ENCODE measurements at places on chromosomes 16 and 17.

- no peak for DNase-seq
Measured at GRCh38 chr17:75480281-75480680, 23.8 kb downstream of the TMEM94 start.

GRCh38 chr17:9132944-9133610 lies 111.8 kb downstream of the NTN1 start:
- DNase-seq: no peak

DNA sequence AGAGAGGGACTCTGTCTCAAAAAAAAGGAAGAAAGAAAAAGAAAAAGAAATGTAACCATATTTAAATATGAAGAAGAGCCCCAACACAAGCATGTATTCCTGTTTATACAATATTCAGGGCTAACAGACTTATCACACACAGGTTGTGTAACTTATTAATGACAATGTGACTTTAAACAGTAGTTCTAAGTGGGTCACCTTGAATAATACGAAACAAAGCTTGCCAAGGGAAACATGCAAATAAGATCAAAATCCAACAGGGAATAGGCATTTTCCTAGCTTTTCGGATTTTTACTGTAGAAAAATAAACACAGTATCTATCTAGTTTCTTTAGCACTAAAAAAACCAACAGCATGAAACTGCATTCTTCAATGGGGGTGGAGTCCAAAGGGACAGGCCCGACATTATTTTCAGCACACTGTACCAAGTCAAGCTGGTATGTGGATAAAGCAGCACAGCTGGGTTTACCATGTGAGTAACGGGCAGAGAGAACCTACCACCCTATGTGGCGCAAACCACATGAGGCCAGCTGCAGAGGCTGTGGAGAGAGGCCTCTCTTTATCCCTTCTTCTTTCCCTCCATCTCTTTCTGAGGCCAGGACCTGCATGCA lies 45.3 kb downstream of the TOM1L2 start:
- DNase-seq: no peak

- DNase-seq: peak; percentile 63
Measured at GRCh38 chr16:81445143-81445961, 744 bp downstream of the CMIP start.

GRCh38 chr17:74679374-74679773 lies 33.3 kb downstream of the CD300LF start:
- DNase-seq: no peak

GRCh38 chr16:31421587-31421986 lies 6.6 kb downstream of the COX6A2 start:
- DNase-seq: no peak

DNA sequence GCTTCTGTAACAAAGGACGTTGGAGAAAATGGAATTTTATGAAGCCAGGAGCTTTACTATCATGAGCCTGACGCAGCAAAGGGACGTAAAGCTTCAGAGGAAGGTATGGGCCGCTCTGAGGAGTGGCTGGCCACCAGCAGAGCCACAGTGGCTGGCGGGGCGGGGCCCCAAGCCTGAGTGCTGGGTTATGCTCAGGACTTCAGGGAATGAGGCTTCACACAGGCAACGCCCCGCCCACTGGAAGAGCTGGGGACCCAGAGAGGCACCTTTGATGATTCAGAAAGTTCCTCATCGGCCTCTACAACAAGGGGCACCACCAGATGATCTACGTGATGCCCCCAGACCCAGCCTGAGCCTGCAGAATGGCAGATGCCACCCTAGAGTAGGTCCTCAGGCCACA lies 8.8 kb downstream of the NOB1 start:
- DNase-seq: no peak

- DNase-seq: no peak
Measured at GRCh38 chr16:66434619-66435430, 7.7 kb downstream of the BEAN1 start.

DNA sequence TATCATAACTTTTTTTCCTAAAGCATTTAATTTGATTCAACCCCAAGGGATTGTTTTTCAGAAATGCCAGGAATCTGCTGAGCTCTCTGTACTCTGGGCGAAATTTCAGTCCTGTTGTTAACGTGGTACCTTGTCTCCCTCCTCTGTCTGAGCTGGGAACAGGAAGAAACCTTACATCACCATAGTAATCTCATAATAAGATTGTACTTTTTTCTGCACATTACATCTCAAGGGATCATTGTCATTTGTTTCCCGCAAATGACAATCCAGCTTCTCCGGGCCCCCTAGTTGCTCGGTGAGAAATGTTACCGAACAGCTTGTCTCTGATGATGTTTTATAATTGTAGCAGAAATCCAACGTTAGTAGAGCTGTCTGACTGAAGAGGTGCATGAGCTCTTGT lies 152.7 kb upstream of the ERCC4 start:
- no peak for DNase-seq

DNA sequence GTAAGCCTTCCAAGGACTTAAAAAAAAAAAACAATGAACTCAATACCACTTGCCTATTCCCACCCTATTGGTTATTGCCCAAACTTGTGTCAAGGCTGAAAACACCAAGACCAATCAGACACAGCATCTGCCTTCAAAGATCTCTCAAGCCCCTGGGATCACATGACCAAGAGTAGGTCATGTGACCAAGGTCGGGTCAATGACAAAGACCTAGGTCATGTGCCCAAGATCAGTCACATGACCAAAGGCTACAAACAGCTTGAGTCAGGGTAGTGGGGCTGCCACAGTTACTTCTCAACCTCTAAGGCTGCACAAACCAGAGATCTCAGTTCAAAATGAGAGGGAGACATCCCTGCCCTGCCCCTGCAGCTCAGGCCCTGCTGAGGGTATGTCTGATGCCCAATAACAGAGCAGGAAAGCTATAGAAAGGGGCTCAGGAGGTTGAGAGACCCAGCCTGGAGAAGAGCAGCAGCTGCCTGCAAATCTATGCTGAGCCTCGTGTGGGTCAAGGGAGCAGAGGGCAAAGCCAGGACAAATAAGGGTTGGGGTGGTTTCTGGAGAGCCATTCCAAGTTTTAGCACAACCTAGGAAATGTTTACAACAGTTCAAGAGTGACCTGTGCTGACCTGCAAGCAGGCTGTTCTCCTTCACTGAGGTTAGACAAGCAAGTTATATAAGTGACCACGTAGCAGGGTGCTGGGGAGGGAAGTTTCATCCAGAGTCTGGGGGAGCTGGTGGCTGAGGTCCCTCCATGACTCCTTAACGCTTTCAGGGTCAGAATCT lies 48.8 kb downstream of the PIMREG start:
- no peak for DNase-seq

DNA sequence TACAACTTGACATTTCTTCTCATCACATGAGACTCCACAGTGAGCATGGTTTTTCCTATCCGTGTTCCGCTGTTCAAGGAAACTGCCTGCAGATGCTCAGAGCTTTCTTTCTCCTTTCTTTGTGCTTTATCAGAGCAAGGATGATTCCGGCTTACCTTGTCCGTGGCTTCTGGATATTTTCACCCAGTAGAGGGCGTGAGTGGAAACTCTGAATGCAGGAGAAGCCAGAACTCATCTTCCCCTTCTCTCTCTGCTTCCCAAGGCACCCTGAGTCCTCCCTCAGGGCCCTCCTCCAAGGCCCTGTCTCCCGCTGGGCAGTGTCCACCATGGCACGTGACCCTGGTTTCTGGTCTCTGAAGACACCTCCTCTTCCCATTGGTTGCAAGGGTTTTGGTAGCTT lies 721.1 kb upstream of the RBFOX1 start:
- no peak for DNase-seq

DNA sequence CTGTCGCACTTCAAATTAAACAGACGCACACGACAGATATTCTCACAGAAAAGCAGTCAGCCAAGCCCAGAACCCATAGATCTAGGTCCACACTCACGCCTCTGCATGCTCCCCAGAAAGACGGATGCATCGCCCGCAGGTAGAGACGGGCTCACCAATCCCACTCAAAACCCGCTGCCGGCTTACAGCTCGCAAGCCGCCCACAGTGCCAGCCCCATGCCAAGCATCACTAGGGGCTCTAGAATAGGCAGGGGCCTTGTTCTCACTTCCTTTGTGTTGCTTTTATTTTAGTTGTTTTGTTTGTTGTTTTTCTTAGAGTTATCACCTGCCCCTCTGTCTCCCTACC lies 336 bp upstream of the BMERB1 start:
- DNase-seq: no peak

DNA sequence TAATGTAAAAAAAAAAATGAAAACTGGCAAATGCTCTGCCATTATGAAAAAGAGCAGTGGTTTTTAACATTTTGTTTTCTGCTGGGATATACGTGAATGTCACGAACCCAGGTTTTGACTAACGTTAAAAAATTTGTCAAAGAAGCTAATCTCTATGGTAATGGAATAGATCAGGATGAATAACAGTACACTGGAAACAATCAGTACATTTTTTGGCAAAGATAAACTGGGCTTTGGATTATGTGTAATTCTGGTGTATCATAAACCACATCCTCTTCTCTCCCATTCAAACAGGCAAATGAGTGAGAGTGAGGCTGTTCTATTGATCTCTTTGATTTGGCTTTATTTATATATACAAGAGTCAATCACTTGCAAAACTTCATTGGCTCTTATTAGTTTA lies 207.0 kb upstream of the IRX3 start:
- DNase-seq: no peak

DNA sequence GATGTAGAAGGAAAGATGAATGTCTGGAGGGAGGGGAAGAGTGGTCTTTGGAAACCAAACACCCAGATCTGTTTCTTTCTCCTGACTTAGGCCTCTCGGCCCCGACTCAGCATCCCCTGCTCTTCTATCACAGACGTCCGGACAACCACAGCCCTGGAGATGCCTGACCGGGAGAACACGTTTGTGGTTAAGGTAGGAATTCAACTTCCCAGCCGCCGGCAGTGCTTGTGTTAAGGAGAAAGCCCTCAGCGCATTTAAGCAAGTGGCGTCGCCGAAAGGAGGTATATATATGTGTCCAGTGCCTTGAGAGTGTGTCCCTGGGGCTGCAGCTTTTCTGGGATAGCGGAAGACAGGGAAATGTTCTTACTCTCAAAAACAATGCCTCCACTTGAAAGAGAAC lies 3.6 kb downstream of the SH2B1 start:
- DNase-seq: no peak

DNA sequence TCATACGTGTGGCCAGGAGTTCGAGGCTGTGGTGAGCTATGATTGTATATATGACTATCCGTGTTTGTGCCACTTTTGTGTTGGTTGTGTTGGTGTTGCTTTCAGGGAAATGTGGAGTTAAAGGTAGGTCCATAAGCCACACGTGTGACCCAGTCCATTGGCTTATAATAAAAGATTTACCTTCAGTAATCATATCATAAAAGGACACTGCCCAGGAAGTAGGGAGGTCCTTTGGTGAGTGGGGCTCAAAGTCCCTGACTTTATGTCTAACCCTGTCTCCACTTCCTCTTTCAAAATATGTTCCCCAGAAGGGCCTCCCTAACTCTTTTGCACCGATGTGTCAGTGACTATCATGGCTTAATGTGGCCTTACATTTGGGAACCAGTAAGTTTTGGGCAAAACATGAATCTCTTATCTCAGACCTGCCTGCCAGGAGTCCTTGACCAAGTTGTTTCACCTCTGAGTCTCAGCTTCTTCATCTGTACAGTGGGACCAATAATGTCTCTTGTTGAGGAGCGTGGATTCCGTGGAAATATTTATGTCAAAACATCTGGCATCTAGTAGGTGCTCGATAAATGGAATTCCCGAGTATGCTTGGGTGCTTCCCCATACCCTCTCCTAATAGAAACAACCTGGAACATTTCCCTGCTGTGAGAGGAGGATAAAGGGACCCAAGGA lies 4.8 kb downstream of the TNP2 start:
- no peak for DNase-seq

DNA sequence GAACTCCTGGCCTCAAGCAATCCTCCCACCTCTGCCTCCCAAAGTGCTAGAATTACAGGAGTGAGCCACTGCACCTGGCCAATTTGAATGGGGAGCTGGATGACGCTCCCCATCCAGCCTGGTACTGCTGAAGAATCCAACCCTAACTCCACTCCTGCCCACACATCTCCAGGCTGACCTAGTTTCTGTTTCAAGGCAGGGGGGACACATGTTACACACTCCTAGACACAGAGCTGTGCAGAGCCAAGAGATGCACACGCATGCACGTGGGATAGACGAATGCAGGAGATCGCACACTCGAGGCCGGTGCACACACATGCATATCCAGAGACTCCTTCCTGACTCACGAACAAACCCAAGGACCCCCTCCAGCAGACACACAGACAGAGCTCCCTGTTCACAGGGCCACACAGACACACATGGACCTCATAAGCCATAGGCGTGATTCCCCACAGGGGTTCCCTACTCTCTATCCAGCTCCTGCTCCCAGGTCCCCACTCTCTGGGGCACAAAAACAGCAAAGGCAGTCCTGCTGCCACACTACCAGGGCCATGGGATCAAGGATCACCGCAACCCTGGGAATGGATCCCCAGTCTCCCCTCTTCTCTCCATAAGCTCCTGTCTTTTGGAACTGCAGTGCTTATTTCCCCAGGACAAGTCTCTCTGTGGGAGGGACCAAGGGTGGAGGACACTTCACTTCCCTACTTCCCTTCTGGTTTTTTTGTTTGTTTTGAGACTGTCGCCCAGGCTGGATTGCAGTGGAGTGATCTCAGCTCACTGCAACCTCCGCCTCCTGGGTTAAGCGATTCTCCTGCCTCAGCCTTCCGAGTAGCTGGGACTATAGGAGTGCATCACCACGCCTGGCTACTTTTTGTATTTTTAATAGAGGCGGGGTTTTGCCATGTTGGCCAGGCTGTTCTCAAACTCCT lies 14.4 kb downstream of the EPOP start:
- no peak for DNase-seq
